ENCODE measurements at places on chromosomes 13 and 19.

GRCh38 chr19:17302391-17303166, 646 bp downstream of the ABHD8 start:
- no peak for DNase-seq

- no peak for DNase-seq
Observed at GRCh38 chr19:43774103-43774939, 6.5 kb downstream of the KCNN4 start.

GRCh38 chr13:100254002-100254401, 165.1 kb downstream of the PCCA start:
- DNase-seq, result no peak

DNA sequence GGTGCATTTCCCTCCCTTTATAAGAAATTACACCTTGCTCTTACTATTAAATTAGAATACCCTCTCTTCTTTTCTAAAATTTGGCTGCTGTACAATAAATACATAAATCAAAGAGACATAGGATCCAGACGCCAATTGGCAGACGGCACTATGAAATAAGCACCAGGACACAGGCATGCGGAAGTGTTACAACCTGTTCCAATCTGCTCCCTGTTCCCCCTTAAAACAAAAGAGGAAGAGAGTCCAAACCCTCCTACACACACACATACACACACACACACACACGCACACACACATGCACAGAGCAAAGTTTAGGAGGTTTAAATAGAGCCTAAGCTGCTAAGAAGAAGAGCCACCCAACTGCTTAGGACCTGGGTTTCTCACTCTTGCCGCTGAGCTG, 75.6 kb upstream of the ZNF507 start:
- DNase-seq, result no peak

- no peak for DNase-seq
Observed at GRCh38 chr13:102392481-102393209, 9.2 kb downstream of the FGF14 start.
